ENCODE measurements at places on chromosomes 5 and 9.
A peak's percentile ranks its signal among the peaks of the same experiment; 100 is the strongest.

- peak; percentile 11 for DNase-seq
Observed at GRCh38 chr5:37658440-37658839, 181.4 kb downstream of the GDNF start.

GRCh38 chr9:133813749-133814585 lies 75.8 kb upstream of the SARDH start:
- no peak for DNase-seq

GRCh38 chr9:114033397-114034103 lies 44.5 kb downstream of the AMBP start:
- DNase-seq: peak; percentile 57

- no peak for DNase-seq
Observed at GRCh38 chr5:60997721-60998120, 52.7 kb downstream of the NDUFAF2 start.

DNA sequence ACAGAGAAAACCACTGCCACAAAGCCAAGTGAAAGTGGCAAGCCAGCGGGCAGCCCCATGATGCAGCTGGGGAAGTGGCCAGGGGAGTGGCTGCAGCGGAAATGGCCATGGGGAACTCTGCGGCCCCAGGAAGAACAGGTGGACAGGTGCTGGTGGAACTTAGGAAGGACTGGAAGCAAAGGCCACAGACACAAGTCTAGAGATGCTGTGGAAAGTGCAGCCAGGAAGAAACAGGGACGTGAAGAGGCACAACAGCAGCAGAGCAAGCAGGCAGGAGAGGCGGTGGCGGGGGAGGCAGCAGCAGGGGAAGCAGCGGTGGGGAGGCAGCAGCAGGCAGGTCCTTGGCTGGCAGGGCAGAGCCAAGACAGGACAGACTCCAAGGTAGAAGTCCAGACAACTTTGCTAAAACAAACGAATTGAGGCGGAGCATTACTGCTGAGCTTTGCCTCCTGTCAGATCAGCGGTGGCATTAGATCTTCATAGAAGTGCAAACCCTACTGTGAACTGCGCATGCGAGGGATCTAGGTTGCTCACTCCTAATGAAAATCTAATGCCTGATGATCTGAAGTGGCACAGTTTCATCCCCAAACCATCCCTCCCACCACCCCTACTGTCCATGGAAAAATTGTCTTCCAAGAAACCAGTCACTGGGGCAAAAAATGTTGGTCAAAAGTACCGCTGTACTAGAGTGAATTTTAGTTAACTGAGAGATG lies 11.8 kb downstream of the SURF6 start:
- DNase-seq: no peak

- peak; percentile 65 for DNase-seq
Observed at GRCh38 chr9:127554966-127555839, 56.9 kb upstream of the STXBP1 start.

DNA sequence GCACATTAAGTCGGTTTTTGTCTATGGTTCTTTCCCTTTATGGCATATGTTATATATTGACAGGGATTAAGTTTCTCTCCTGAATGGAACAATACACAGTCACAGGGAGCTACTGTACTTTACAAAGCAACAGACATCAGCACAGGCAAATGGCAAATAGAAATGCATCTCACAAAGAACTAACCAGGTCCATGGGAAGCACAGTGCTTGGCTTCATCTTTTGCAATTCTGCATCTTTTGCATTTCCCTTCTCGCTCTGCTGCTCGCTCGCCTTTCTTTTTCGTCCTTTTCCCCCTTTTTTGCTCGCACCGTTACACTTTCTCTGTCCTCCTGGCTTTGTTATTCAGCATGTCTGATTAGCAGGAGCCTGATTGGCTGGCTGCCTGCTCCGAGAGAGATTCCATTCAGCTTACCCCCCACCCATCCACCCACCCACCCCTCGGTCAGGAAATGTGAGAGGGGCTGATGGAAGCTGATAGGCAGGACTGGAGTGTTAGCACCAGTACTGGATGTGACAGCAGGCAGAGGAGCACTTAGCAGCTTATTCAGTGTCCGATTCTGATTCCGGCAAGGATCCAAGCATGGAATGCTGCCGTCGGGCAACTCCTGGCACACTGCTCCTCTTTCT lies at the start of gene ADAMTSL1:
ADAMTSL1 (plus strand) TSS at position 502 of the 628 bp plus-strand sequence; CDS start at position 582, 80 bp downstream.
- DNase-seq: peak; percentile 91

DNA sequence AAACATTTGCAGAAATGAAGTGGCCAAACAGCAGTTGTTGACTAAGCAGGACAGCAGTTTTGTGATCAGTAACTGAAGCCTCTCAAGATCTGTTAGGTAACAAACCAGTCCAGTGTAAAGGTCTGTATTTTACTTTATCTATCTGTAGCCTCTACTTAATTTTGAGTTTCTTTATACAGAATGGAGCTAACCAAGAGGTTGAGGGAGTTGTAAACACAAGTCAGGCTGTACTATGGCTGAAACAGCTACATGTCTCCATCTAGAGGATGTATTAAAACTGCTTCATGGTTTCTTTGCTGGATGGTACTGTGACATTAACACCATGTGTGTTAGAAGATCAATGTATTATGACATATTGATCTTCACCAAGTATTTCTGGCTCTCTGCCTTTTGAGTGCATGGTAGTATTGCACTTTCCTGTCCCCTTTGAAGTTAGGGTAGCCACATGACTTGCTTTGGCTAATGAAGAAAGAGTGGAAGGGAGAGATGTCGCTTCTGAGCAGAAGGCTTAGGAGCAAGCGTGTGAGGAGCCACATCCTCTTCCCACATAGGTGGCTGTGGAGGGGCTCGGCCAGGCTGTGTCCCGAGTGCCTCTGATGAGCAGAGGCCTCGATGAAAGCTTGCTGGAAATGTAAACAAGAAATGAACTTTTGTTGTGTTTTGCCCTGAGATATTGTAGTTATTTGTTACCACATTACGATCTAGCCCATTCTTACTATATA lies 105.6 kb upstream of the PCA3 start:
- peak; percentile 79 for DNase-seq

DNA sequence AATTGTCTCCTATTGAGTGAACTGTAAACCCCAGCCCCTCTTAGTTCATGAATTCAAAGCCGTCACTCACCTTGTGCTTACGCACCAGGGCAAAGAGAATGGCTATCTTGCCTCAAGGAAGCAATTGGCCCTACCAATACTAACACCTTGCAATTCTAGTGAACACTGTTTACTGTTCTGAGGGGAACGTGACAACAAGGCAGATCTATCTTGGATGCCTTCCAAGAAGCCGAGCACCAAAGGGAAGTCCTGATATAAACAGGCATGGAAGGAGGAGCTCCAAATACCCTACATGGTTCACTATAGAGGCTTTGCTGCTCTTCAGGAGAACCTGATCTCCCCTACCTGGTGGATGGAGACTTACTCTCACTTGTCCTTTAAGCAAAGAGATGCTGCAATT lies 1.7 kb upstream of the PLPPR1 start:
- peak; percentile 9 for DNase-seq

DNA sequence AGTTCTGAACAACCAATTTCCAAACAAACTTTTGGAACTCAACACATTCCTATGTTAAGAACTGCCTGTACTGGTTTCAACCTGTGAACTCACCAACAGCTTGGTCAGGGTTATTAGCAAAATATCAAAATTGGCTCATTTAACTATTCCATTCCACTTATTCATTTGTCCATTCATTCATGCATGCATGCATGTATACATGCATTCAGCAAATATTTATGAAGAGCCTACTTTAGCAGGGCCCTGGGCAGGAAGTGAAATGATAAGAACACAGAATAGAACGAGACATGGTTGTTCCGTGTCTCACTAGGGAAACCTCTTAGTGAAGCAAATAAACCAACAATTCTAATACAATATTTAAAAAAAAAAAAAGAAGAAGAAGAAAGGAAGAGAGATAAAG lies 107.4 kb downstream of the GLIS3 start:
- no peak for DNase-seq

DNA sequence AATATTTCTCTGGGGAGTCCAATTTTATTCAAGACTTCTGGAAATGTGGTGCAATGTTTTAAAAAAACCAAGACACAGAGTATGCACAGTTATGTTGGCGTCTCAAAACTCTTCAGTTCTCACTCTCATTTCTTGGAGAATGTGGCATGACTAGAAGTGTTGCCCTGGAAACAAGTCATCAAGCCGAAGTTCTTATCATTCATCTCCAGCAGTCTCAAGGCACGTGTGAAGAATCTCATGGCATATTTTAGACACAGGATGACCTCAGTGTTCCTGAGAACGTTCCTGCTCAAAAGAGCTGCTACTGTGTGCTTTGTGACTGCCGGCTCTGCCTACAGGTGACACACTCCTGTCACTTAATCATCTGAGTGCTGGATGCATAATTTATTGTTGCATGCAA lies 147.4 kb upstream of the IRX4 start:
- no peak for DNase-seq

GRCh38 chr9:89771205-89771604 lies 166.4 kb downstream of the GADD45G start:
- no peak for DNase-seq

- DNase-seq: no peak
Observed at GRCh38 chr9:68741704-68742332, 36.8 kb downstream of the PIP5K1B start.

DNA sequence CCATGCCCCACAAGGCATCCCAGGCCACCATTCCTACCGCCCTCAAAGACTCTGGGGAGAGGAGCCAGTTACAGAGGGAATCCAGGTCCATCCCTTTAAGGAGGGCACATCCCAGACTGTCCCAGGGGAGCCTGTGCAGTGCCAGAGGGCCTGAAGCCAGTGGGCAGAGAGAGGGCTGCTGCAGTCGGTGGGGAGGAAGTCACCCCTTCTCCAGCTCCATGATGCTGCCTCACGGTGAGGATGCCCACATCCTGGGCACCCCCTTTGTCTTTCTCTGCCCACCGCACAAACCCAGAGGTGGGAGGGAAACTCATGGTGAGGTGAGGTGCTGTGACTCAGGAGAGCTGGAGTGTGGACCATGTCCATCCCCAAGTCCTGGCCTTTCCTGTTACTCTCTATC lies 26.2 kb upstream of the ANKRD33B start:
- no peak for DNase-seq

DNA sequence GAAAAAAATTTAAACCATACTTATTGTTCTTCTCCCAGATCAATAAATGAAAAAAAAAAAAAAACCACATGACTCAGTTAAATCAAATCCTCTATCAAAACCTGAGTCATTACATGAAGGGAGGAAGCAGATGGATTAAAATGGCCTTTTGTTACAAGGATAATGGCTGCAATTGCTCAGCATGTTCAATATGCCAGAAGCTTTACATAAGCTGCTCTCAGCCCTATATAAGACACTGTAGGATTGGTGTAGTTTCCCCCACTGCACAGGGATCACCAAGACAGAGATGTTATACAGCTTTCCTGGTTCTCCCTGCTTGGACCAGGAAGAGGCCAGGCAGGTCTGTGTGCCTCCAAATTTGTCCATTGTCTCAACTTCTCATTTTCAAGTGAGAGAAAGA lies 101.6 kb upstream of the MAP1B start:
- DNase-seq: no peak

- no peak for DNase-seq
Observed at GRCh38 chr5:17120209-17120608, 97.2 kb upstream of the BASP1 start.

GRCh38 chr5:848671-849111 lies 2.1 kb downstream of the ZDHHC11 start:
- no peak for DNase-seq

GRCh38 chr5:84113246-84114105 lies 271.2 kb downstream of the EDIL3 start:
- DNase-seq: no peak

- DNase-seq: no peak
Observed at GRCh38 chr9:119697996-119698395, 328.8 kb upstream of the BRINP1 start.

GRCh38 chr5:128014578-128014977 lies 69.0 kb upstream of the SLC12A2 start:
- peak; percentile 84 for DNase-seq

GRCh38 chr9:112720113-112720780 lies 2.3 kb upstream of the INIP start:
- DNase-seq: no peak

GRCh38 chr9:110125207-110125751 lies 82.7 kb downstream of the C9orf152 start:
- peak; percentile 67 for DNase-seq

GRCh38 chr5:144205141-144205551 lies 34.5 kb downstream of the KCTD16 start:
- DNase-seq: peak; percentile 54

DNA sequence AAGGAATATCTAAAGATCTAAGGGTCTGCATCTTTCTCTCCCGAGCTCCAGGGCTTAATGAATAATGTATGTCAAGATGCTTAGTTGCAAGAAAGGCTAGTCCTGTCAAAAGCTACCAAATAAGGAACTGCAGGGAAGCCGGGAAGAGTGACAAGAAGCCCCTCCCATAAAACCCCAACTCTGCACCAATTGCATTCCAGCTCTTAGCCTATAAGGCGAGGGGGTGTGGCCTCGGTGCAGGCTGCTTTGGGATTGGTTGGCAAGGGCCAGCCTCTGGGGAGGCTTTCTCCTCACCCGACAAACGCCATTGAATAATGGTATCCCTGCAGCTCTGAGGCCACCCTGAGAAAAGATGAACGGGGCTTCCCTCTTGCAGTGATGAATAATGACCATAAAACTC lies 416.9 kb downstream of the RAB3C start:
- DNase-seq: no peak

- DNase-seq: no peak
Observed at GRCh38 chr5:133739181-133739780, 126.9 kb upstream of the FSTL4 start.

- no peak for DNase-seq
Observed at GRCh38 chr5:137627706-137628105, 108.2 kb downstream of the KLHL3 start.

DNA sequence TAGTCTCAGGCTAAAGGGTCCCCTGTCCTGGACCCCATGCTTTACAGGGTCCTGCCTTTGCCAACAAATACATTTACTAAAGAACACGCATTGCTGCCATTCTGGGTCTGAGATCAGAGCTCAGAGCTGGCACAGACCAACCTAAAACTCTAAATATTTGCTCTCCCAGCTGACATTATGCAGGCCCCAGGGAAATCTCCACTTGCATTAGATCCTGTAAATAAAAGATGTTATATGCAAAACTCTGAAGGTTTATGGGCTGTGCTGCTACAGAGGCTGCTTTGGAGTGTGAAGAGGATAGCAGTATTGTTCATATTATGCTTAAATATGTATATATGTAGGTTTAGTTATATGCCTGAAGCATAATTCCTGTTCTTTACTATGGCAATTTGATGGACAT lies 35.9 kb upstream of the RANBP3L start:
- DNase-seq: no peak

- DNase-seq: peak; percentile 29
Observed at GRCh38 chr9:76761448-76761847, 2.8 kb upstream of the PCA3 start.

GRCh38 chr5:110354311-110354710 lies 372.2 kb downstream of the TMEM232 start:
- no peak for DNase-seq

GRCh38 chr9:33517373-33517772 lies 6.7 kb upstream of the ANKRD18B start:
- peak; percentile 66 for DNase-seq

GRCh38 chr9:33135470-33135958 lies 31.6 kb downstream of the B4GALT1 start:
- DNase-seq: peak; percentile 71

- peak; percentile 87 for DNase-seq
Observed at GRCh38 chr9:75238311-75238976, 150.1 kb downstream of the OSTF1 start.
